Glomerular endothelial cell (primary cell): ENCODE measurements at places on chromosomes 2 and 18.
A peak's percentile ranks its signal among the peaks of the same experiment; 100 is the strongest.

- DNase-seq = no peak
These were observed 103.9 kb upstream of the HS6ST1 start for GRCh38 chr2:128422571-128422970.

DNA sequence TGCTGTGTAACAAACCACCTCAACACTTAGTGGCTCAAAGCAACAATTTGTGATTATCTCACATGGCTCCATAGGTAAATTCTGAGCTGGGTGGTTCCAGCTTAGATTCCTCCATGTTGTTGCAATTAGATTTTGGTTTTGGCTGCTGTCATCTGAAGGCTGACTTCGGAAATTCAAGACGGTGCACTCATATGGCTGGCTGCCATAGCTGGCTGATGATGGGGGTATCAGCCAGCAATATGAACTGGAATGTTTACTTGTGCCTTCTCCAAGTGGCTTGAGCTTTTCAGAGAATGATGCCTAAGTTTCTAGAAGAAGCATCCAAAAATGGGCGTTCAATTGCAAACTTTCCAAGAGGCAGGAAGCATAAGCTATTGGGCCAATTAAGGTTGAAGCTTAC is 213.1 kb downstream of the GCA start:
- DNase-seq = no peak

DNA sequence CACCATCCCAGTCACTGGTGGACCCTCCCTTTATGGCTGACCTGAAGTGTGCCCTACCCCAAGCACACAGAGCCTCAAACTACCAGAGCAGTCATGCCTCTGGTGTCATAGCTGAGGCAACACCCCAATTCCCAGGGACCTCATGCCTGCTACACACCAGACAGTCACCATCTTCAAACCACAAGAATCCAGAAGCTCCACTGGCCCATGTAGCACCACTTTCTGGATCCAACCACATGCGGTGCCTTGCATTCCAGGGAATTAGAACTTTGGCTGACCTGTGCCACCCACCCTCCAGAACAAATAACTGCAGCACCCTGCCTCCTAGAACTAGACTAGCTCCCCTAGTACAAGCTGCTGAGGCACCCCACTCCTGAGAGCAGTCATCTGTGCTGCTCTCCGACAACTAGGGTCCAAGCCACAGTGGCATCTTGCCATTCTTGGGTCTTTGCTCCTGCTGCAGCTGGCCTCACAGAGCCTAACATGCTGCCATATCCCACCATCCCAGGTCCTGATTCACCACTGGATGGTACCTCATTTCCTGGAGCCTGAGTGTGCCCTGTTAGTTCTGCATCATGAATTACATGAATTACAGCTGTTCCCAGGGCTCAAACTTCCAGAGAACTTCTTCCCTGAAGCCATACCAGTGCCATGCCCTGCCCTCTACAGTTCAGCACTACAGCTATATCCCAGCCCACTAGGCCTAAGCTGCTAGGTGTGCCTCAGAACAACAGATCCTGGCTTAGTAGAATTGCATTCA is 243.8 kb upstream of the CHST9 start:
- DNase-seq = no peak

- no peak for DNase-seq
These were observed 36.4 kb downstream of the CTIF start for GRCh38 chr18:48575301-48575657.

GRCh38 chr2:205161156-205161839 is 521.0 kb upstream of the NRP2 start:
- DNase-seq = no peak

DNA sequence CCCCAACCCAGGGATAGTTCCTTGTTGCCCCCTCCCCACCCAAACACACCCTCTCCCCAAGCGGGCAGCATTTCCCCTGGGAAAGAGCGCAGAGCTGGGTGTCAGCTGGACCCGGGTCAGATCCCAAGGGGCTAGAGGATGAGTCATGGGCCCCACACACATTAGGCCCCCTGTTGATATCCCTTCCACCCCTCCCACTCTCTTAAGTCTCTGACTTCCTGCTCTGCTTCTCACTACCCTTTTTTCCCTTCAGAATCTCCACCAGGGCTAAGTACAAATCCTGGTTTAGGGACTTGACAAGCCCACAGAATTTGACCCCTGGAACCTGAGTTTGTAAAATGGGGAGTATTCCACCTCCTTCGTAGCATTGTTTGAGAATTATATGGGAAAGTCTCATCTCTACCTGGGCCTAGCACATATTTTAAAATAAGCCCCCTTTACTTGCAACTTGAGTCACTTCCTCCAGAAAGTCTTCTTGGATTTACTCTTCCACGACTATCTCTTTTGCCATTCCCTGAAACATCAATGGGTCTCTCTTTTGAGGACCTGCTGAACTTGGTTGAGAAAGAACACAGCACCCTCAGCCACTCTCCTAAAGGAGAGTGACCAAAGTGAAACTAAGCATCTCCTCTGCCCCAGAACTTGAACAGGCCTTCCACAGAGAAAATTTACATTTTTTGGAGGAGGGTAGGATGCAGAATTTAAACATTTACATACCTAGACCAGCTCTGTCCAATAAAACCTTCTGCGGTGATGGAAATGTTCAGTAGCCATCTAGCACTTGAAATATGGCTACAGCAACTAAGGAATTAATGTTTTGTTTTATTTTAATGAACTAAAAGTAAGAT is 4.7 kb downstream of the RTKN start:
- DNase-seq = no peak

GRCh38 chr2:169001116-169001815 is 29.9 kb downstream of the ABCB11 start:
- no peak for DNase-seq

DNA sequence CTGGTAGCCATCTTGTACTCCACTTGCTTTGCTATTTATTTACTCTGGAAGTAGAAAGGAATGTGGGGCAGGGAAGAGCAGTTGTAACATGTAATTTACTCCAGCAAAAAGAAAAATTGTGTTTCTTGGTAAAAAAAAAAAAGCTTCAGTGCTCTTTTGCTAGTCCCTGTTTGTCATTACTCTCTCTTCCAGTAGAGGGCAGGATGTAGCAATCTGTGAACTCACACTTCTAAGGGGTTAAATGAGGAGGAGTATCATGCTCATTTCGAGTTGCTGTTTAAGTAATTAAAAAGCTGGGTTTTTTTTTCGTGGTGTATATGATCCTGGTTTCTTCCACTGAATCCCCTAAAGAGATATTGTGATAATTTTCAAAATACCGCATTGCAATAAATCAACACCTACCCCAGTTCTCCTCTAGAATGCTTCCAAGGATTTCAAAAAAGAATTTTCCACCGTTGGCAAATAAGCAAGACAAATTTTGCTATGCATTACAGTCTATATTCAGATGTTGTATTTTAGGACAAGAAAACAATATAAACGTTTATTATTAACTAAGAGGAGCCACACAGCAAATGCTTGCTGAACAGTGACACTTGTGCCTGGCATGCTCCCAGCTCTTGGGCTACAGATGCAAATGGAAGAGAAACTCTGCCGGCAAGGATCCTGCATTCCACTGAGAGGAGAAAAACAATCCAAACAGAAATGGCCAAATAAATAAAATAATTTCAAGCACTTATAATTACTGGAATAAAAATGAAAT is 261.6 kb downstream of the ASXL3 start:
- DNase-seq = peak; percentile 9

GRCh38 chr2:152330235-152330866 is 4.6 kb upstream of the FMNL2 start:
- DNase-seq = no peak

GRCh38 chr2:211837206-211837605 is 701.4 kb downstream of the ERBB4 start:
- DNase-seq = no peak

- no peak for DNase-seq
These were observed 46.5 kb downstream of the PTGR3 start for GRCh38 chr18:75162467-75162866.

DNA sequence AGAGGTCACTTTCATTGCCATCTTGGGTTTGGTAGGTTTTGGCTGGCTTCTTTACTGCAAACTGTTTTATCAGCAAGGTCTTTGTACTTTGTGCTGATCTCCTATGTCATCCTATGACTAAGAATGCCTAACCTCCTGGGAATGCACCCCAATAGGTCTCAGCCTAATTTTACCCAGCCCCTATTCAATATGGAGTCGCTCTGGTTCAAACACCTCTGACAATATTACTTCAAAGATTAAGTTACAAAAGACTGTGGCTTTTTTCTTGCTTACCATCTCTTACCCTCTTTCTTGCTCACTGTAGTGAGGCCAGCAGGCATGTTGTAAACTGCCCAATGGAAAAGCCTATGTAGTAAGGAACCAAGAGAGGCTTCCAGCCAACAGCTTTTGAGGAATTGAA is 17.9 kb upstream of the RGPD8 start:
- no peak for DNase-seq

DNA sequence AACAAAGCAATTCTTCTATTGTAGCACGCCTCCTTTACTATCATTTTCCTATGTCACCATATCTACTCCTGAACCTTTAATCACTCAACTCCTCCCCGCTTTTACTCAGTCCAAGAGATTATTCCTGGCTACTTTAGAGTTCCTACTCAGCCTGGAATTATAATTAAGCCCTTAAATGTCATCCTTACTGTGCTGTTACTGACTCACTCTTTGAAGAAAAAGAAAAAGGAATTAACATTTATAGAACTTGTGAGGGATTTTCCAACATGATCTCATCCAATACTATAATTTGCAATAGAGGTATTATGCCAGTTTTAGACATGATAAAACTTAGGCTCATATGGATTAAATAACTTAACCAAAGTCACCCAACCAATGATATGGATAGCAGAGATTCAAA is 61.7 kb downstream of the CCDC88A start:
- no peak for DNase-seq

- no peak for DNase-seq
These were observed 65.9 kb upstream of the CAVIN2 start for GRCh38 chr2:191912764-191913163.

DNA sequence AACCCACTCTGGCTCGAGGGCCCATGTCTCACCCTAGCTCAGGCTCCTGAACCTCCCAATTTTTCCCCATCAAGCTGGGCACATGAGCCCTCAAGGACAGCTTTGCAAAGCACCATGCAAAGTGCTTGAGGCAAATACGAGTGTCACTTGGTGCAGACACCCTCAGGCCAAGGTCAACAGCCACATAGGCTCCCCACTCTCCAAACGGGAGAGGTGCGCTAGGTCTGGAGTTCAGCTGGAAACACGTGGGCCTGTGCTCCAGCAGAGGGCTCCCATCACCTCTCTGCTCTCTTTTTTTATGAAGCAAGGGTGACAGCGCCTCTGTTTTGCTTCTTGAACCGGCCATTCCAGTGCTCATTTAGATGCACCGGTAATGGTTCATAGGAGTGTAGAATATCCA is 11.9 kb upstream of the ARHGAP25 start:
- no peak for DNase-seq

DNA sequence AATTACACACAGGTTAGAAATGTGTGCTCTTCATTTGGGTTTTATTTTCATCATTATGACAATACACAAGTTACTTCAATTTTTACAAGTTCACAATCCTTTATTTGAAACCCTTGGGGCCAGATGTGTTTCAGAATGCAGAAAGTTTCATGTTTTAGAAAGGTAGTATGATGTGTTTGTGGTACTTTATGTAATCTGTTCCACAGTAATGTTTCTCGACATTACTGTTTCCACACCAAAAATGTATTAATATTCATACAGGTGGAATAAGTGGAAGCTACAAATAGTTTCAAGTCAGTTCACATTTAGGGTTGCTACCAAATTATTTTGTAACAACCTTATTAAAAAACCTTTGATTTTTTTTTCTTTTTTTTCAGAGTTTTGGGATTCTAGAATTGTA is 10.4 kb downstream of the UBE2E3 start:
- no peak for DNase-seq

DNA sequence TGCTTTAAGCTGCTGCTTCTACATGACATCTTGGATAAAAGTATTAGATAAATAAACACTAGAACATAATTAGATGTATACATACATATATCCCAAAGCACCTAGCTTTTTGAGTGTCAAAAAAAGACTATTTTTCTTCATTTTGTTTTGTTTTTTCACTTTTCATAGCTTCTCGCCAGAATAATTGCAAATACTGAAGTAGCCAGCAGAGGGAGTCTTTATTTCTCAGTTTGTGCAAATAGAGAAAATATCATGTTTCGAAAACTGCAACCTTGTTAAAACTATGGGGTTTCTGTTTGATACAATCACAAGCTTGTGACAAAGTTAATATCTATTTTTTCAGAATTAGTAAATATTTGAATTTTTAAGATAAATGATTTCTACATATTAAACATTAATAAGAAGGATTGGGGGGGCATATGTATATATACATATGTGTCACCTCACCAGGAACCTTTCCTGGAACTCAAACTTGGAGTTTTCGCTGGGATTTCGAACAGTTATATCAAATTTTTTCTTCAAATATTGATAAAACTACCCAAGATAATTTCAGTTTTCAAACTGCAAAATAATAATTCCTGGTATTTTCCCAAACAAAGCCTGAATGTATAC is 61.0 kb downstream of the GRB14 start:
- peak; percentile 23 for DNase-seq

DNA sequence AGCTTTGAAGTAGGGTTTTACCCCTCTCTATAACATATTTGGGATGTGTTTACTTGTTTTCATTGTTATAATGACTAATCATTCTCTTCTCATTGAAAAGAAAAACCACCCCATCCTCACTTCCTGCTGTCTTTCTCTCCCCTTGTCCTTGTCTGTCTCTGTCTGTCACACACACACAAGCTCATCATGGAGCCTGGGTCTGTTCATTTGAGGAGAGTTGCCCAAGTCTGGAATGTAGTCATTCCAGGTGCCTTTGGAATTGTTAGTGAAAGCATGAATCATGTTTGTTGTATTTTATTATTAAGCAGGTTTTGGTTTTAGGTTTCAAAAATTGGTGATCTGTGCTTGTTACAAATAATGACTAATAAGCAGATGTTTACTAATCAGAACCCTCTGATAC is 133.5 kb upstream of the IL1R2 start:
- no peak for DNase-seq

- no peak for DNase-seq
These were observed 520.1 kb downstream of the PIK3C3 start for GRCh38 chr18:42475157-42475556.

DNA sequence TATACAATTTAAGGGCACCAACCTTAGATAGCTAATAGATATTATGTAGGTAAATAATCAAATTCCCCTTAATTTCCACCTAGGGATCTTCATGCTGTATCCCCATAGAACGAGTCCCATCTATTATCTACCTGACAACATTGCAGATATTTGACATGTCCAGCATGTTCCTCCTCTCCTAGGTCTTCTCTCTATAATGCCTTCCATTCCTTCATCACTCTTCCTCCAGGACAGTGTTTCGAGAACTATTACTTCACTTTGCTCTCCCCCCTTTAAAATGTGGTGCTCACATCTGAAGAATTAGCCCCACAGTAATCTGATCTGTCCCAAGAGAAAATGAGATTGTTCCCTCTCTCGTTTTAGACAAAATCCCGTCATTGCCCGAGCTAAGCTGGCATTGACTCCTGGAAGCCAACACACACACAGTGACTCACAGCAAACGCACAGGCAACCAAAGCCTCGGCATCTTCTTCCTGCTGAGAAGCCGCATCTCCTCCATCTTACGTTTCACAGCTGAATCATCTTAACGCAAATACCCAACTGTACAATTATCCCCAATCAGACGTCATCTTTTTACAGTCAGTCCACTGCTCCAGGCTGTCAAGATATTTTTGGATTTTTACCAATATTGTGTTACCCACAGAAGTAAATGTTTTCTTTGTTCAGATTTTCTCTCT is 162.9 kb upstream of the AGAP1 start:
- DNase-seq = no peak
